ENCODE measurements at places on chromosomes 5 and 9.

DNA sequence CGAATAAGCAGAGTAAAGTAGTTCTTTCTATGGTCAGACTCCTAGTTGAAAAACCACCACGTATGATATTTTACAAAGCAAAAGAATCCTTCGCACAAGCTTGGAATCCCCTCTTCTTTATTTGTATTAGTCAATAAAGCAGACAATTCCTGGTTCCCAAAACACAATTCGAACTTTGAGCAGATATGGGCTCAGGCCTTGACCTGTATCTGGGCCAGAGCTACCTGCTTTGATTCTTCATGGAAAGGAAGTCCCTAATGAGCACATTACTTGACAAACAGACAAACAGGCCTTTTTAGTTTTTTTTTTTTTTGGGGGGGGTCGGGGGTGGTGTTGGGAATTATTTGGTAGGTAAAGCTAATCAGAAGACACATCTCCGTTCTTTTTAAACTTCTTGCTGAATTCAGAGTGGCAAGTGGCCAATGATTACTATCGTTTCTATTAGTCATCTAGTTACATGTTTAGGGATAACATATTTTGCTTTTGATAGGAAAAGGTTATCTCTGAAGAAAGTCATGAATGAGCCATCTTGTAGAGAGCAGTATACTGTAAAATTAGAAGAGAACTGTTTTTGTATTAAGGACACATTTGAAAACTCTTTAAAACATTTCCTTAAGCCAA is 116.6 kb upstream of the HMHB1 start:
- DNase-seq, result no peak
- H3K36me3 ChIP-seq, result no peaks in the 10 kb centered on the region
- H3K27me3 ChIP-seq, result peaks cover 1% of the 10 kb centered on the region
- no peak overlapping the region for H3K27ac ChIP-seq

DNA sequence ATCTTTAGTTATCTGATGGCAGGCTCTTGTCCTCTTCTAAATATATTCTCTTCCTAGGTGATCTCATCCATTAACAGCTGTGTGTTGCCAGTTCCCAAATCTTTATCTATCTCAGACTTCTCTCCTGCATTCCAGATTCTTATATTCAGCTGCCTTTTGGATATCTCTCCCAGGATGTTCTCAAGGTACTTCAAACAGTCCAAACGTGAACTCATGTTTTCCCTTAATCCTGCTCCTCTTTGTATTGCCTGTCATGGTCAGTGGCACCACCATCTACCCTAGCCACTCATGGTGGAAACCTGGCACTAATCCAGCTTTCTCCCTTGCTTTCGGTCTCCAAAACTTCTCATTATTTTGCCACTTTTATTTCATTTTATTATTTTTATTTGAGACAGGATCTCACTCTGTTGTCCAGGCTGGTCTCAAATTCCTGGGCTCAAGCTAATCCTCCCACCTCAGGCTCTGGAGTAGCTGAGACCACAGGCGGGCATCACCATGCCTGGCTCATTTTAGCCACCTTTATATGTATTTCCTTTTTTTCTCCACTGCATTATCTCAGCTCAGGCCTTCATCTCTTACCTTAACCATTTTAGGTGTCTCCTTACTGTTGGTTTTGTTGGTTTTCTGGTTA is 3.8 kb downstream of the ZFYVE16 start:
- peak overlapping the region; percentile 3 for H3K27ac ChIP-seq
- H3K36me3 ChIP-seq, result peaks cover 2% of the 10 kb centered on the region
- no peak overlapping the region for H3K4me3 ChIP-seq
- no peak for DNase-seq
- H3K4me1 ChIP-seq, result peaks cover 26% of the 10 kb centered on the region

DNA sequence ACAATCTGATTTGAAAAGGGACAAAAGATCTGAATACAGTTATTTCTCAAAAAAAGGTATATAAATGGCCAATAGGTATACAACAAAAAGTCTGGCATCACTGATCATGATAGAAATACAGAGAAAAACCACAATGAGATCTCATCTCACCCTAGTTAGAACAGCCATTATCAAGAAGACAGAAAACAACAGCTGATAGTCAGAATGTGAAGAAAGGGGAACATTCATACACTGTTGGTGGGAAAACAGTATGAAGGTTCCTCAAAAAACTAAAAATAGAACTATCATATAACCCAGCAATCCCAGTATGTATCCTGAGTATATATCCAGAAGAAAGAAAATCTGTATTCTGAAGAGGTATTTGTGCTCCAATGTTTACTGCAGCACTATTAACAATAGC is 75.7 kb upstream of the OR2K2 start:
- DNase-seq, result no peak
- no peaks in the 10 kb centered on the region for H3K4me1 ChIP-seq
- peaks cover 86% of the 10 kb centered on the region for H3K36me3 ChIP-seq

GRCh38 chr9:134785325-134786108 is 95.1 kb upstream of the FCN2 start:
- H3K4me3 ChIP-seq, result no peak overlapping the region
- peak overlapping the region; percentile 21 for H3K27ac ChIP-seq
- DNase-seq, result no peak
- peaks cover 13% of the 10 kb centered on the region for H3K36me3 ChIP-seq
- no peaks in the 10 kb centered on the region for H3K27me3 ChIP-seq

- H3K27ac ChIP-seq, result no peak overlapping the region
- no peak overlapping the region for H3K4me3 ChIP-seq
- H3K36me3 ChIP-seq, result no peaks in the 10 kb centered on the region
Measured at GRCh38 chr5:89883967-89884366, 525.6 kb downstream of the CETN3 start.
